ENCODE measurements at places on chromosomes 7 and 10.

DNA sequence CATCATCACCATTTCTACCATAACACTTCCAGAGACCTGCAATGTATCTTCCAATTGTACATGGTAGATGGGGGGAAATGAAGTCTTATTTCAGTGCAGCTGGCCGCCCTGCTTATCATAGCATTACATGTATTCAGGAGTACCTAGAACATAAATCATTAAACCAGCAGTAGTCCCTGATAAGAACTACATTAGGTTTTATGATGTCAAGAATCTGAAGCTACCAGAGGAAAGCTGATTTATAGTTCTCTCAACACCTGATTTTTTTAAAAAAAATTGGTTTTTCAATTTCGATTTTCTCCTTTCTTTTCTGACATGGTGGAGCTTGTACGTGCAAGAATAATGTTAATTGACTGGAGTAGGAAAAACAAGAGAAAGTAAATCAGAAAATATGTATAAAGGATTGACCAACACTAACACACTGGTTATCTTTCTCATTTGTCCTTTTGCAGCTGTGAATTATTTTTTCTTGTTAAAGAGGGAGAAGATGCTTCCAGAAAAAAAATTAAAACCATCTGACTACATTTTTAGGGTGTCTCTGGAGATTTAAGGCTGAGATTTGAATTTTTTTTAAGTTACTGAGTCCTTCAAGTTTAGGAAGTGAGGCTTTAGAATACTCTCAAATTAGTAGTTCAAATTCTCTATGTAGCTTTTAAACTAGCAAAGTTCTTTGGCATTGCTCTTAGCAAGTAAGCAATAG, 59.1 kb downstream of the CSTF2T start:
- no peak for DNase-seq

DNA sequence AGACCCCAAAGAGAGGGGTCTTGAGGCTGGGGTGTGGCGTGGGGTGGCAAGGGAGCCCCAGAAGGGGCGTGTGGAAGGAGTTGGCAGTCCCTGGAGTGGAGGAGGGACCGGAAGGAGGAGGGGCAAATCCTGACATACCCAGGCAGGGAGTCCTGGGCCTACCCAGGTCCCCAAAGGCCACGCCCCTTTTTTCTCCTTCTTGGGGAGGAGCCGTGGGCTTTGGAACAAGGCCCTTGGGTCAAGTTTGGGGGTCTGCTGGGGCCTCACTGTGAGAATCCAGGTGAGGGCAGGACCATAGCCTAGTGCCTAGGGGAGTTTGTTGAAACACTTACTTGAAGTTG, 1.2 kb upstream of the SMARCD3 start:
- DNase-seq, result peak; percentile 48

- peak; percentile 94 for DNase-seq
These were observed 79.1 kb downstream of the PRTFDC1 start for GRCh38 chr10:24873281-24873683.

GRCh38 chr7:38223306-38223705, 45.3 kb downstream of the STARD3NL start:
- DNase-seq, result no peak

- DNase-seq, result no peak
These were observed 7.0 kb upstream of the GARIN1A start for GRCh38 chr7:128665057-128665456.

- DNase-seq, result no peak
These were observed 2.4 kb upstream of the IRF5 start for GRCh38 chr7:128935342-128935730.

DNA sequence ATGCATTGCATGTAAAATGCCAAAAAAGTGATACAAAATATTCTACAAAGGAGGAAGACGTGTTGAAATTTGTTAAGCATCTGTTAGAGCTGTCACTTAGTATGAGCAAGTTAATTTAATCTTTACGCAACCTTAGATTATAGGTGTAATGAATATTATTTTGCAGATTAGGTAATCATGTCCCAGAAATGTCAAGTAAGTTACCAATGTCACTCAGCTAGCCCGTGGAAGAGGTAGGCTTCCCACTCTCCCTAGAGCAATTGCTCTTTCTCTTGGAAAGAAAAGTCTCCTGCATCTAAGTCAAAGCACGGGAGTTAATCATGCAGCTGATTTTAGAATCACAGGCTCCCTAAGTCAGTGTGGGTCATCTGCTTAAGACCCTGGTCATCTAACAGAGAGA, 830.4 kb upstream of the IGFBP3 start:
- DNase-seq, result no peak

DNA sequence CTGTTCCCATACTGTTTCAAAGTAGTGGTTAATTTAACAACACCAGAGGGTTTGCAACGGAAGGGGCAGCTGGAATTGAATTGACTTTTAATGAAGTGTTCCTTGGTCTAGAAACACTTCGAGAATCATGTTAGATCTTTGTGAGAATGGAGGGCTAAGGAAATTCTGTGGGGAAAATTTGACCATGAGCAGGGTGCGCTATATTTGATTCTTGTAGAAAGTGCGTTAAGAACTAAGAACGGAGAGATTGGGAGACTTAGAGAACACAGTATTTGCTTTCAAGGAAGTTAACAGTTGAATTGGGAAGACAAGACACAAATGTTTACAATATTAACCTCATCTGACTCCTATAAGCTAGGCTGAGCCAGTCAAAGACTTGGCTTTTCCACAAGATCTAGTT, 1.2 kb downstream of the ZNF212 start:
- DNase-seq, result no peak

GRCh38 chr10:113746217-113746957, 5.1 kb upstream of the PLEKHS1 start:
- DNase-seq, result peak; percentile 62

- DNase-seq, result peak; percentile 13
These were observed 1.6 kb downstream of the CDK14 start for GRCh38 chr7:90597563-90598253.

DNA sequence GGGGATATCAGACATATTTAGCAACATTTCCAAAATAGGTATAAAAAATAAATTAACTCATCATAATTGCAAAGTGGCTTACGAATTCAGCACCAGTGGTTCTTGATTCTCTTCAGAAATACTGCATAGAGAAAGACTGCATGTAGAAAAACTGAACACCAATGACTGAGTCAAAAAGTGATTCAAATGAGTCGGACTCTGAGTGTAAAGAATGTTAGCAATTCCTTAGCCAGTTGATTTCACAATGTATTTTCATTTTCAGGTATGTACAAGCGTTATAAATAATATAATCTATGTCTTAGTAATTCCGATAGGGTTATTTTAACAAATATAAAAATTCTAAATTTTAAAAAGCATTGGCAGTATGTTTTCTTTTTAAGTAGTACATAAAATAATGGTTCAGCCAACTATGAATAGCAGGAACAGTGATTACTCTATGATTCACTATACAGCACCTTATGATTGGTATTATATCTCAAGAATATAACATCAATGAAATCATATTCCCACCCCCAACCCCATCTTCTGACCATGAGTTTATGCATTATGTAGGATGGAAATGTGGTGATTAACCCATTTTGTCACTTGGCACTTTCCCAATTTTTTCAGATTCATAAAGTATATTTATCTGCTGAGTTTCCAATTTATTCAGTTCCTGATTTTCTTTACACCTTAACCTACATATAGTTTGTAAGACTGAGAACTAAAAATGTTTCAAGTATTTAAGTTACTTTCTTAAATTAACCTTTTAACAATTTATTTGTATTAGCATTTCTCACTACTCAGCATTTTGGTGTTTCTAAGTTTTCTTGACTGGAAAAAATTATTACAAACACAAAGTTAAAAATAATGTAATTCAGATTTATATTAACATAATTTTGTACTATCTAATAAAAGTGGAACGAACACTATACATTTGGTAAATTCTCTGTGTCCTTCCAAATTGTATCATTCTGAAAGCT, 33.9 kb downstream of the DNAJC1 start:
- peak; percentile 56 for DNase-seq

DNA sequence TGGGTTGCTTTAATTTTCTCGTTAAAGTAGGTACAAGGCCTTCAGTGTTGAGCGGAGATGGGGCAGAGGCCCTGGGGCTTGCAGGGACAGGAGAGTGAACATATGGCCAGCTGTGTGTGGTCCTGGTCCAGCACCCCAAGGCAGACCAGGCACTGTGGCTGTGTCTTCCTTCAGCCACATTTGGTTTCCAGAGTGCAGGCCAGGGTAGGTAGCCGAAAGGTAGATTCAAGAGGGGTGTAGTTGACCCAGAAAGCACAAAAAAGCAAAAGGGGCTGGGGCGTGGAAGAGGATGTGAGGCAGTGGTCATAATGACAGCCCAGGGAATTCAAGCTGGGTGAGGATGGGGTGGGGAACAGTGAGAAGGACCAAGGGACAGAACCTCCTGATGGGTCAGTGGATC, 21.3 kb upstream of the CHST15 start:
- DNase-seq, result no peak

DNA sequence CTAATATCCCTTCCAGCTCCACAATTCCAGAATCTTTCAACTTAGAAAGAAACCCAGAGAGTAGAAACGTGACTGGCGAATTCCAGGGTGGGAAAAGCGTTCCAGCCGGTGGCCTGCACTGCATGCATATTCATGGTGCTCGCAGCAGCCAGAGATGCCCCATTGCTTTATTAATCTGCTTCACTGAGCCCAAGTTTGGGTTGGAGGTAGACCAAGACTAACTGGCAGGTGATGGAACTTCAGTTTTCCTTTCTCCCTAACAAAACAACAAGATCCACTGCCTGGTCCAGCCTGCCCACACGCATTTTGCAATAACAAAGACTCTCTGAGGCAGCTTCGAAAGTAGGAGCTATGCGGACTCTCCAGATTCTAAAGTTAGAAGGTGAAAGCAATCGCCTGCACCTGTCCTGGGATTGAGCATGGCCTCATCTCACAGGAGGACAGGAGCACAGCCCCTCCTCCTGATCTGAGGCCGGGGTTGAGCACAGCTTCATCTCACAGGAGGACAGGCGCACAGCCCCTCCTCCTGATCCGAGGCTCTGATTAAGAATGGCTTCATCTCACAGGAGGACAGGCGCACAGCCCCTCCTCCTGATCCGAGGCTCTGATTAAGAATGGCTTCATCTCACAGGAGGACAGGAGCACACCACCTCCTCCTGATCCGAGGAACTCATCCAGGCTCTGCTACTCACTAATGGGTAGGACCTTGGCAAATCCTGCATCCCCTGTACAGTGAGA, 127.8 kb upstream of the LANCL2 start:
- no peak for DNase-seq

DNA sequence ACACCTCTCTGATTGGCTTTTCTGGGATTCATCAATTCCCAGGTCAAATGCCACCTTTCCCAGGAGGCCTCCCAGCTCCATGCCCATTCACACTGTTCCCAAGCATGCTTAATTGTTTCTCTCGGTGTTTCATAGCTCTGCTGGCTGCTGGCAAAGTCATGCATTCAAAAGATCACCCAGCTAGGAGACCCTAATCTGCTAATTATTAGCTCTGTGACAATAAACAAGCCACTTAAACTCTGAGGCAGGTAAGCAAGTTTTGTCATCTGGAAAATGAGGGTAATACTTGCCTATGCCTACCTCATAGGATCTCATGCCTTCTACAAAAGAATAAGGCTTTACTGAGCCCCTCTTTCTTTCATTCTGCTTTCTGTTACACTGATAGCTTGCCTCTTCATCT, 828 bp upstream of the KEL start:
- DNase-seq, result no peak

GRCh38 chr7:32588657-32589056, 93.4 kb downstream of the AVL9 start:
- DNase-seq, result peak; percentile 89

DNA sequence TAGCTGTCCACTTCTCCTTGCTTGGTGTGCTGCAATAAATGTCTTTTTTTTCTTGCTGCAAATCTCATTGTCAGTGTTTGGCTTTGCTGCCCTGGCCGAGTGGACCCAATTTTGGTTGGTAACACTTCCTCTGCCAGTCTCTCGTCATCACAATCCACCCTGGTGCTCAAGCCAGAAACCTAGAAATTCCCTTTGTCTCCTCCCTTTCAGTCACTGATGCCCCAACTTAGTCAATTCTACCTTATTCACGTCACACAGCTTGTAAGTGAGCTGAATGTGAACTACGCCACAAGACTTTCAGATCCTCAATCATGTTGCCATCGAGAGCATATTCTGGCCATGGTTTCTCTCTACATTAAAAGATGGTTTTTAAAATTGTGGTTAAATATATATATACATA, 13.0 kb upstream of the FRA10AC1 start:
- no peak for DNase-seq

- DNase-seq, result no peak
These were observed 105.8 kb upstream of the KLF6 start for GRCh38 chr10:3890602-3891352.

- no peak for DNase-seq
These were observed 241.3 kb upstream of the AOAH start for GRCh38 chr7:36965625-36966024.

DNA sequence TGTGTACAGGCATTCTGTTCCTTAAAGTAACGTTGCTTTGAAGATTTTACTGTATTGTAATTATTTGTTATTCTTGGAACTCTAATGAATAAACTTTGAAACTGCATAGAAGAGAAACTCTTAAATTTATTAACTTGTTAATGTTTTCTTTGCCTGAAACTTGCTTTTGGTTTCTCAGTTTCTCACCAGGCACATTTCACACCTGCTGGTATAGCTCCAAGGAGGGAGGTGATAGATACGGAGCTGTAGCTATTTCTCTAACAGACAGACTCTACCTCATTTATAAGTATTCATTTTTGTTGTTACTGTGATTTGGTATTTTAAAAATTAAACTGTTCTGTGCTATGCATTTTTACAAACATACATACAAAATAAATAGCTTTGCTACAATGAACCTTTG, 32.7 kb downstream of the R3HCC1L start:
- no peak for DNase-seq

DNA sequence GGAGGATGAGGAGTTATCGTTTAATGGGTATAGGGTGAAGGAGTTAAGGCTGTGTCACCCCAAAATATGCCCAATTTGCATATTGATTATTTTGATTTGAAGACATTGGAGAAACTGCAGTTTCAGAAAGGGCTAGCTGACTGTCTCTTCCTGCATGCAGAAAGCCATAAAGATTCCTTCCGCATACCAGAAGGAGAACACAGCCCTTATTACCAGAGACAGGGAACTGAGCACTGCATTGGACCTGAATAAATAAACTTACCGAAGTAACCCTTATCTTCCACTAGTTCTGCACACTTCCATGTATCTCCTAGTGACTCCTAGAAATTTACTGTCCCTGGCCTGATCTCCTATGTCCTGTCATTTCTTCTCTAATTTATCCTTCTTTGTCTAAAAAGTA, 821.9 kb upstream of the AUTS2 start:
- DNase-seq, result no peak

- DNase-seq, result peak; percentile 62
These were observed 573.0 kb upstream of the IGFBP3 start for GRCh38 chr7:46494028-46494427.

GRCh38 chr7:51299391-51300133, 17.0 kb downstream of the COBL start:
- DNase-seq, result no peak

GRCh38 chr7:128112781-128113221, 81.6 kb upstream of the LRRC4 start:
- no peak for DNase-seq
